ENCODE measurements at places on chromosomes 3 and 15.

DNA sequence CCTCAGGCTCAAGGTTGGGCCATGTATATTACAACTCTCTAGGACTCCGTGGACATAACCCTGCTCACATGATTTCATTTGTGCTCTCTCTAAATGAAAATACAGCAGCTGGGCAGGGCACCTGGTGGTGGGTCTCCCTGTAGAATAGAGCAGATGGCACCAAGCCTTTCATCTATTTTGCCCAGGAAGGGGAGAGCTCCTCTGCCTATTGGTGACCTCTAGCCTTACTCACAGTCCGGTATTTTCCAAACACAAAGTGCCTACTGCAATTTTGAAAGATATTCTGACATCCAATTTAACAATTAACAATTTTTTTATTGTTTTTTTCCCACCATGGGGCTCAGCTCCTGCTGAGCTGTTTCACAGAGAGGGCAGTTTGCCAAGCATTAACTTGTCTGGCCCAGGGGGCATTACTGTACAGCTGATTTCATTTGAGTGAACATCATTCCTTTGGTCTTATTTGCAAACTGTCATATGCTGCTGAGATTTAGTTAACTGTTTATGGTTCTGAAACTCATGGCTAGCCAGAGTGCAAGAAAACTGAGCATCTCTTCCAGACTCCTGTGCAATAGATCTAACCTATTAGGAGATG, 474.0 kb downstream of the EPHB1 start:
- no peak for DNase-seq

DNA sequence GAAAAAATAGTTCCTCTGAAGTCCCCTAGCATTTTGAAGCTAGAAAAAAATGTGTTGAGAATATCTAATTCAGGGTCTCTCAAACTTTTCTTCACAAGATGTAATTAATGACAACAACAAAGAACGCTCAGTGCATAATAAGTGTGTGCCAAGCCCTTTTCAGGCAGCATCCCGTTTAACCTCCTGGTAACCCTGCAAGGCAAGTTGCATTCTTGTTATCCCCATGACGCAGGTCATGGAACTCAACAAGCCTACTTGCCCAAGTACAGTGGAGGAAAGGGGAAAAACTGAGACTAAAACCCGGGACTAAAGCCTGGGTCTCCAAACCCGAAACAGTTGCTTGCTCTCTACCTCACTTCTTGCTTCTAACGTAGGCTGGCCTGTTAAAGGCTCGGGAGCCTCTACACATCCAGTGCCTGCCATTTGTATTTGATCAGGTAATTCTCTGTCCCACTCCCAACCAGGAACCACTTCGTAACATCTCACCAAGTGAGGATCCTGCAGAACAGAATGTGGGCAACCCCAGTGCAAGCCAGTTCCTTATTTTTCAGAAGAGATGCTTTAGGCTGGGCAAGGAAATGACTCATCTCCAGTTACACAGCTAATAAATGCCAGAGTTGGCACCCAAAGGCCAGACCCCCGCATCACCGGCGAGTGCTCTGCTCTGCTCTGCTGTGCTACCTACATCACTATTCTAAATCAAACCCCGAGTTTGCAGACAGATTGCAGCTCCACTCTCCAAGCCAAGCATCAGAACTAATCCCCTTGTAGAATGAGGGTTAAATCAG, 28.3 kb downstream of the LMCD1 start:
- no peak for DNase-seq

- no peak for DNase-seq
These were observed 79.1 kb upstream of the MEF2A start for GRCh38 chr15:99486371-99487336.

DNA sequence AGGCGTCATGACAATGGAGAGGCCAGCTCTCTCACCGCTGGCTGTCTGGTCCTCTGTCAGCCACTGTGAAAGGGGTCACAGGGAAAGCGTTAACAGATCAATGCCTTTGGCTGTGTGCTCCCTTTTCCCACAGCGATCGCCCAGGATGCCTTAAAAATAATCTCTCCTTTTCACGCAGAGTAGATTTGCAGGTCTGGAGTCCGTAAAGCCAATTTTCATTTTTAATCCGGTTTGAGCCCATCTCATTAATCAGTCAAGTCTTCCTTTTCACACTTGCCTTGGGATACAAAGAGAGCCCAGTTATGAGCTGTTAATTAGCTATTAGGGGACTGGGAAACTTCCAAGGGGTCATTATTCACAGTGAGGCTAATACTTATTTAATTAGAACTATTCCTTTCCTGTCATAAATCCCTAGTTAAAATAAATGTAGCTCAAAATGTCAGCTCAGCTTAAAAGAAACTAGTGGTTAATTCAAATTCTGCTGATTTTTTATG, 104.3 kb upstream of the RASGRP1 start:
- no peak for DNase-seq

- DNase-seq, result no peak
These were observed 21.6 kb upstream of the ZNF280D start for GRCh38 chr15:56754772-56755370.

GRCh38 chr3:83500422-83500821, 1458.4 kb upstream of the CADM2 start:
- no peak for DNase-seq

- no peak for DNase-seq
These were observed 118.2 kb downstream of the GADL1 start for GRCh38 chr3:30776186-30776815.
